Iris pigment epithelial cell (primary cell): ENCODE measurements at places on chromosomes 6 and 20.

- no peak for DNase-seq
Measured at GRCh38 chr6:13299918-13300317, 28.4 kb downstream of the TBC1D7 start.

DNA sequence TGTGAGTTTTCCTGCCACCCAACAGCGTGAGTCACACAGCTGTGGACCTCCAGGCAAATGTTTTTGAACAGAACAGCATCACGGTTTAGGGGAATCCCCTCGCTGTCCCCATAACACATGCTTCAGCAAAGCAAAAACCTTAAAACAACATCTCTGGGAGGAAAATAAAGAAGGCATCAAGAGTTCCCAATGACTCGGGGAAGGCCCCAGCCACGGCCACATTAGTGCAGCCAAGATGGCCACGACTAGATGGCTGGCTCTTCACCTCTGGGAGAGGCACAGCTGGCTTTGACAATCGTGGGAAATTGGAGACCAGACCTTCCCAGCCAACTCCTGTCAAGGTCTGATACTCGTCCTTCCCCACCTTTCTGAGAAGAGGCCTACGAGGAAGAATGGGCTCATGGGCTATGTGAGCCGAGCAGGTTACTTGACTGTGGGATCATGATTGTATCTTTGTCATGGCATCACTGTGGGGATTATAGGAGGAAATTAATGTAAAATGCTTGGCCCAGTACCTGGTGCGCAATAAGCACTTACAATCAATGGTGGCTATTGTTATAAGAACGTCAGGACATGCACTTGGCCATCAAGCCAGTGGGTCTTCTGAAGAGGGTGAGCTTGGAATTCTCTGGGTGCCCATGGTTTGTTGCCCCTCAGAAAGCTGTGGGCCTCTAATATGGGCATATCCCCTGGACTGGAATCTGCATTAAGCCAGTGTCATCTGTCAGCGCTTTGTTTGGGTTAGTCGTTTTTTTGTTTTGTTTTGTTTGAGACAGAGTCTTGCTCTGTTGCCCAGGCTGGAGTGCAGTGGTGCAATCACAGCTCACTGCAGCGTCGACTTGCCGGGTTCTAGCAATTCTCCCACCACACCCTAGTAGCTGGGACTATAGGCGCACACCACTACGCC lies 43.6 kb downstream of the FGD2 start:
- peak; percentile 93 for DNase-seq

GRCh38 chr20:60372275-60372674 lies 414.1 kb downstream of the CDH26 start:
- no peak for DNase-seq

DNA sequence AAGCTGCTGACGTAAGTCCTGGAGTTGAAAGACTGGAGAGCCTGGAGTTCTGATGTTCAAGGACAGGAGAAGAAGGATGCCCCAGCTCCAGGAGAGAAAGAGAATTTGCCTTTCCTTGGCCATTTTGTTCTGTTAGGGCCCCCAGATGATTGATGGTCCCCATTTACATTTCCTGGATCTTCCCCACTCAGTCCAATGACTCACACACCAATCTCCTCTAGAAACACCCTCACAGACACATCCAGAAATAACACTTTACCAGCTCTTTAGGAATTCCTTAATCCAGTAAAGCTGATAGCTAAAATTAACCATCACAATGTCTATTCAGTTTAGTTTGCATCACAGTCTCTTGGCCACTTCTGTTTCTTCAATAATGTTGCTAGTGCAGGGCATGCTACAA lies 260.2 kb upstream of the IRAK1BP1 start:
- DNase-seq, result peak; percentile 47

- no peak for DNase-seq
Measured at GRCh38 chr6:114579486-114579885, 236.7 kb upstream of the HS3ST5 start.

- no peak for DNase-seq
Measured at GRCh38 chr6:43808412-43808811, 38.4 kb downstream of the VEGFA start.

DNA sequence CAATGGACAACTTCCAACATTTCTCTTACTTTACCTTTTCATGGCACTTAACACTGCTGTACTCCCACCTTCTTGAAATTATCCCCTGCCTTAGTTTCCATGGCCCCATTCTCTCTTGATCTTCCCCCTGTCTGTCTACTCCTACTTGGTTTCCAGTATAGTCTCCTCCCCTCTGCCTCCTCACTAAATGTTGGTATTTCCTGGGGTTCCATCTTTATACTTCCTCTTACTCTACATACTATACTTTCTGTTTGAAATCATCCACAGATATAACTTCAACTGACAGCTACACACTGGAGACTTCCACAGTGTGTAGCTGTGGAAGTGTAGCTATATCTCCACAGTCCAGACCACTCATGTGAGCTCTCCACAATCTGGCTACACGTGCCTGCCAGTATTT lies 13.5 kb downstream of the ZHX3 start:
- no peak for DNase-seq

DNA sequence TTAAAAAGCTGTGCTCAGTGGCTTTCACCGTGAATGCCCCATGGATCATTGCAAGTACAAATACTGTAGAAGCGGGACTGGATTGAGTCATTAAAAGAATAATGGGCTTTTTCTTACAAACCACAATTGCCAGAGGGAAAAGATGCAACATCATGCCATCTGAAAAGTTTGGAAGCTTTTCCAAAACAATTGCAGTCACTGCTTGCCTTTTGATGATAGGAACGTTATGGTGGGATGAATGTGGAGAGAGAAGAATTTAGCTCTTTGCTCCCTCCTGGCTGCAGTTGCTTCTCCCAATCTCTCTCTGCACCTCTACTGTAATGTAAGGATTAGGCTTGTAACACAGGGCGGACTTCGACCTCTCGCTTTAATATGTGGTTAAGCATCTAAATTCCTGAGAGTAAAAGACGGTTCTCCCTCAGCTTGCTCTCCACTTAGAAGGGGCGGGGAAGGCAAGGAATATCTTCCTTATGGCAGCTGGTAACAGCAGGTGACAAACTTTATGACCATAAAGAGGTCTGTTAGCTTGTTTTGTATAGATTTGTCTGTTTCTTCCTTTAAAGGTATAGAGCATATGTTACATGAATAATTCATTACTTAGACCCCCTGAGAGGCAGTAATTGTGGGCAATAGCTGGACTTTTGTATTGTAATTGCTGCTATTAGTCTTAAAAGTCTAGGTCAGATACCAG lies 376.1 kb downstream of the UTRN start:
- no peak for DNase-seq

DNA sequence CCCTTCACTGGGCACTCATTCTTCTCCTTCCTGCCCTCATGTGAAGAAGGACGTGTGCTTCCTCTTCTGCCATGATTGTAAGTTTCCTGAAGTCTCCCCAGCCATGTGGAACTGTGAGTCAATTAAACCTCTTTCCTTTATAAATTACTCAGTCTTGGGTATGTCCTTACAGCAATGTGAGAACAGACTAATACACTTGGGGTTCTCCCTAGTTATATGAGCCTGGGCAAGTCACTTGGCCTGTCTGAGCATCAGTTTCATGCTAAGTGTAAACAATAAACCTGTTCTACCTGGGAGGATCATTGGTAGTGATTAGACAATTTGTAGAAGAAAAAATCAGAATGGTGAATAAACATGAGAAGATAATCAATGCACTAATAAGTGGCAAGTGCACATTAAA lies 162.2 kb upstream of the ARG1 start:
- DNase-seq, result no peak

DNA sequence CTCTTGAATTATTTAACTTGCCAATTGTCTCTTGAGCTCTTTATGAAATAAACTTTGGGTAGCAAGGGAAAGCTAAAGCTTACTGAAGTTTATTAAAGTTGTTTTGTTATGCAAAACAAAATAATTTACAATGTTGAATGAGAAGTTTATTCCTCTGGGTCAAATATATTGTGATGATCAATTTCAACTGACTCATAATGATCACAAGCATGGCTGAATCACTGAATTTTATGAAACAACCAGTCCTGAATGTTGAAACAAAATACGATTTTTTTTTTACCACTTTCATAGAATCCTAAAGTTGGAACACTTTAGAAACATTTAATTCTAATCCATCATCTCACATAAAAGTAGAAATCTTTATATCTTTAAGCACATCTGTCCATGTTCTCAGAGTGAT lies 110.3 kb downstream of the RWDD2A start:
- no peak for DNase-seq

DNA sequence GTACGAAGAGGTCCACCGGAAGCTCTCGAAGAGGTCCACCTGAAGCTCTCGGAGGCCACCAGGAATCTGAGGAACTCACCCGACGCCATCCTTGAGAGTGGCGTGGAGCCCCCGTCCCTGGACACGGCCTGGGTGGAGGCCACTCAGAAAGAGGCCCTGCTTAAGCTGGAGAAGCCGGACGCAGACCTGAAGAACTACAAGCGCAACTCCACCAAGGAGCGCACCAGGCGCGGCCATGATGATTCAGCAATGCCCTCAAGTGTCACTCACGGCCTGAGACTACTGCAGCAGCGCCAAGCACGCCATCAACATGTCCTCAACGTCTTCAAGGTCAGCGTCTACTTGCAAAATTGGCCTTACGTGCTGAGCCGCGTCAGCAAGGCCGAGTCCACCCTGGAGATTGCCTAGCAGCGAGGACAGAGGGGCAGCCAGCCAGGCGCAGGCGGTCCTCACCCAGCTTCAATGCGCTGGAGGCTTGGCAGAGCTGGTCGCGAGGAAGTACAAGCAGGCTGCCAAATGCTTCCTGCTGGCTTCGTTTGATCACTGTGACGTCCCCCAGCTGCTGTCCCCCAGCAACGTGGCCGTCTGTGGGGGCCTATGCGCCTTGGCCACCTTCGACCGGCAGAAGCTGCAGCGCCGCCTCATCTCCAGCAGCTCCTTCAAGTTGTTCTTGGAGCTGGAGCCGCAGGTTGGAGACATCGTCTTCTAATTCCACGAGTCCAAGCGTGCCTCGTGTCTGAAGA lies 7.7 kb upstream of the GJA10 start:
- no peak for DNase-seq

GRCh38 chr6:154792761-154793160 lies 59.5 kb downstream of the SCAF8 start:
- DNase-seq, result no peak

GRCh38 chr6:117919275-117919674 lies 12.2 kb downstream of the SLC35F1 start:
- no peak for DNase-seq

- DNase-seq, result peak; percentile 73
Measured at GRCh38 chr20:36919715-36920333, 31.7 kb downstream of the SAMHD1 start.

DNA sequence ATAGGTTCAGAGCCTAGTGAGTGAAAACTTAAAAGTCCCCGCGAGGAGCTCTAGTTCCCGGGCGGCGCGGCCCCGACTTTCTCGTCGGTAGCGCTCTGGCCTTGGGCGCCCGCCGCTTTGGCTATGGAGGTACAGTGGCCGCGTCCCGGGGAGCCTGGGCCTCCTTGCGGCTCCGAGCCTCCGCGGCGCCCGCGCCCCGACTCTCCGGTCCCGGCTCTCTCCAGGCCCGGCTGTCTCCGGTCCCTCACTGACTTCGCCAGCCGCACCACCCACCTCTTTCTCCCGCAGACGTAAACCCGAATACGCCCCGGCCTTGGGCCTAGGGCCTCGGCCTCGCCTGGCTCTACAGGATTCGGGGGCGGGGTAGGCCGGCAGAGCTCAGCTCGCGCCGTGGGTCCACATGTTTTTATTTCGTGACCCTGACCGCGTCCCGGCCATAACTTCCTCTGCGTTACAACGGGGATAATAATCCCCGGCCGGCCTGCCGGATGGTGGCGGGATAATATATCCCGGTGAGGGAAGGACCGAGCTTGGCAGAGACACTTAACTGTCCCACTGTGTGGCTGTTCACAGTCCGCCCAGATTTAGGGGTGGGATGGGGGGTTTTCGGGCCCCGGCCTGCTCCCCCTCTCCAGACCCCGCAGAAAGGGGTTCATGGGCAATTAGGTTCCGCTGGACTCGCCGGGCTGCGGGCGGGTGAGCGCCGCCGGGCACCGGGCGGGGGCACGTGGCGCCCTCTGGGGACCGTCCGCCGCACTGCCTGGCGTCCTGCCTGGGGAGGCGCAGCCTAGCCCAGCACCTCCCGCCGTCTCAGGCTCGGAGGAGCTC lies 10.0 kb upstream of the TBX18 start:
- peak; percentile 57 for DNase-seq

GRCh38 chr6:96276305-96276704 lies 245.3 kb upstream of the UFL1 start:
- DNase-seq, result no peak

DNA sequence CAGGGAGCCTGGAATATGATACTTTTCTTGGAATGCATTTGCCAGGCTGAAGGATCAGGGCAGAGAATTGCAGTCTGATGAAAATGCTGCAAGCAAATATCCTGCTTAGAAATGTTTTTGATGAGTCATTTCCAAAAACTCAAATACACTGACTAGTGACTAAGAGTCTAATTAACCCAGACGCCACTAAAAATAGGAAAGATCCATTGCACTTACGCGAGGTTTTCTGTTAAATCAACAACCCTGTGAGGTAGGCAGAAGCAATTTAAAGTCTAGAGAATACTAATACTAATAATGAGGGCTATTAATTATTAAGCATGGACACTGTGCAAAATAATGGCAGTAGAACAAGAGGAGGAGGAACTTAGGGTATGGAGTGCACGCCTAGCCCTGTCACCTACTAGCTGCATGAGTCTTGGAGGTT lies 130.1 kb upstream of the DOK5 start:
- peak; percentile 82 for DNase-seq

GRCh38 chr20:38499366-38499765 lies 26.7 kb downstream of the RALGAPB start:
- DNase-seq, result no peak

DNA sequence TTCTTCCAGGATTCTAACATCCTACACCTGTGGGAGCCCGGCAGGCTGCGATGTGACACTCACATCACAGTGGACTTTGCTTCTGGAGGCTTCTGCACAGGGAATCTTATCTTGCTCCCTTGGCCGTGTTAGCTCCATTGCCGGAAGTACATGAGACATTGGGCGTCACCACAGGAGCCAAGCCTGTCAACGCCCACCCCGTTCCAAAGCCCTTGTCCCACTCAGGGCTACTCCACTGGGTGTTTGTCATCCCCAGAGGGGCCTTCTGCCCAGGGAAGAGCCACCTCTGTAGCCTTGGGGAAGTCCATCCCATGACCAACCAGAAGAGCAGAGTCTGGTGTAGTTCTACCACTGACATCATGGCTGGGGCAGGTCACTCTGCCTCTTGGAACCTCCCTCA lies 1.7 kb downstream of the RAB44 start:
- no peak for DNase-seq
